ENCODE measurements at places on chromosomes 3 and 15. TPM values are rescaled to one million over a fixed set of nuclear protein-coding genes. Genes with fewer than 3 reads are reported as not detected.

GRCh38 chr3:126434931-126435411 is 40.3 kb downstream of the CFAP100 start:
- DNase-seq, result no peak

GRCh38 chr3:15450438-15451215 is 23.2 kb downstream of the EAF1 start:
- no peak for DNase-seq

Gene SLC25A36
- 42.2 TPM for total RNA-seq

GRCh38 chr3:108404368-108404767 is 106.0 kb downstream of the MYH15 start:
- no peak for DNase-seq

DNA sequence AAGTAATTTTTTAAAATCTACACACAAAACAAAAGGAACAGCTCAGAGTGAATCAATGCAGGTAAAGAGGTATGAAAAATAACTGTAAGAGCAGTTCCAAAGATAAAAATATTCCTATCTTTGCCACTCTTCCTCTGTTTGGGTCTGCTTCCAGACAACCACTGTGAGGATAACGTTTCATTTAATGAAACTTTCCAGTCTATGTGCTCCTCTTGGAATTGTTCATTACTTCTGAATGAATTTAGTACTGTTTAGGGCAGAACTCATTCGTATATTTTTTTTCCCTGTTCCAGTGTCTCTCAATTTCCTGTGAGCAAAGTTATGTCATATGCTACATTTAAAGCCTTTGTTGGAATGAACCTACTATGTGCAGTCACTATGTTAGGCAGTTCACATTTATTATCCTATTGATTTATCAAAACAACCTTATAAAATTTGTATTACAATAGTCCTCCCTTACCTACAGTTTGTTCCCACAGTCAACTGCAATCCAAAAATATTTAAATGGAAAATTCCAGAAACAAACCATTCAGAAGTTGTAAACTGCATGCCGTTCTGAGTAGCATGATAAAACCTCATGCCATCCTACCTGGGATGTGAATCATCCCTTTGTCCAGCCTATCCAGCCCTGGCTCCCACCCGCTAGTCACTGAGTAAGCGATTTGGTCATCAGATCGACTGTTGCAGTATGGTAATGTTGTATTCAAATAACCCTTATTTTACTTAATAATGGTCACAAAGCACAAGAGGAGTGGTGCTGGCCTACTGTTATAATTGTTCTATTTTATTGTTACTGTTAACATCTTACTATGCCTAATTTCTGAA is 98.1 kb downstream of the TMCC1 start:
- DNase-seq, result peak; percentile 96

GRCh38 chr3:110955301-110955880 is 116.2 kb upstream of the NECTIN3 start:
- DNase-seq, result peak; percentile 52

DNA sequence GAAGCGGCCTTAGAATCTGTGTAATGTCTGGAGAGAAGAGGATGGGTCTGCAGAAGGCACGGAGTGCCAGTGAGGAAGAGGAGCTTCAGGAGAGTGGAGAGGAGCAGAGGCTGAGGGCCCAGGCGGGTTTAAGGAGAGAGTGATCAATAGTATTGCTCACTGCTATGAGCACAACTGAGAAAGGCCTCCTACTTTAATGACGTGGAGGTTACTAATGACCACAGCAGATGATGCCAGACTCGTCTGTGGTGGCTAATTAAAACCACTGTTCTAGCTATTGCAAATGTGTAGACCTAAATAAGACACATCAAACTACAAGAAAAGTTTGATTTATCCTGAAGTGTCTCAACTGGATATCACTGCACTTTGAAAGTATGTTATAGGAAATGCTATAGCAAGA is 33.2 kb downstream of the MTMR10 start:
- DNase-seq, result no peak

GRCh38 chr3:89912031-89912430 is 804.6 kb downstream of the EPHA3 start:
- no peak for DNase-seq

Gene AGBL1
- total RNA-seq, result not detected

Gene TMEM108
- 0.07 TPM for total RNA-seq

DNA sequence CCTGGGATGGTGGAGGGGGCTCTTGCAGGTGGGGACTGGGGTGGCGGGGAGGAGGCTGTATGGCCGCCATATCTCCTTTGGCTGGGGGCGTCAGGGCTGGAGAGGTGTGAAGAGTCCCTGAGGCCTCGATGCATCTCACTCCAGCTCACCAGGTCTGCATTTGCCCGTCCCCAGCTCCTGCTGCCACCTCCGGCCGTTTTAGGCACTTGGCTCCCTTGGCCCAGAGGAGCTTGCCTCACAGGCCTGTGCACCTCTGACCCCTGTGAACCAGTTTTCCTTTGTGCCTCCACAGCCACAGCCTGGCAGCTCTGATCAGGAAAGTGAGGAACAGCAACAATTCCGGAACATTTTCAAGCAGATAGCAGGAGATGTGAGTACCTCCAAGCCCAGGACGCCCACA is 49.7 kb downstream of the CAPN3 start:
- no peak for DNase-seq

- no peak for DNase-seq
Observed at GRCh38 chr3:59286791-59287531, 237.1 kb upstream of the CFAP20DC start.

Gene LMAN1L
- not detected for total RNA-seq

Gene TMEM212
- total RNA-seq, result not detected

Gene CCDC50
- total RNA-seq, result 56.2 TPM

Gene ARPP21
- total RNA-seq, result not detected

Gene CCR2
- total RNA-seq, result not detected

DNA sequence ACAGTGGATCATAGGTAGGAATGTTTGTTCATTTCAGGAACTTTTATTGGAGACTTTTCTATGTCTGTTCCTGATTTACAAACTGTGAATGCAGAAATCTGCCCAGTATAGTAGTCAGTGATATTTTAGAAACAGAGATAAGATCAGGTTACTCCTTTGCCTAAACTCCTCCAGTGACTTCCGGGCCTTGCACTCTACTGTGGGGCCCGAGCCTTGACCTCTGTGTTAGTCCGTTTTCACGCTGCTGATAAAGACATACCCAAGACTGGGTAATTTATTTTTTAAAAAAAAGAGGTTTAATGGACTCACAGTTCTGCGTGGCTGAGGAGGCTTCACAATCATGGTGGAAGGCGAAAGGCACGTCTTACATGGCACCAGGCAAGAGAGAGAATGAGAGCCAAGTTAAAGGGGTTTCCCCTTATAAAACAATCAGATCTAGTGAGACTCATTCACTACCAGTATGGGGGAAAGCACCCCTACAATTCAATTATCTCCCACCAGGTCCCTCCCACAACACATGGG is 127.1 kb downstream of the DNAJB8 start:
- no peak for DNase-seq

Gene RASGRF1
- total RNA-seq, result 0.24 TPM

Gene SH2D7
- not detected for total RNA-seq

- no peak for DNase-seq
Observed at GRCh38 chr15:63727542-63727941, 106.2 kb downstream of the HERC1 start.

Gene LRRC34
- 1.7 TPM for total RNA-seq

GRCh38 chr3:63135367-63135766 is 142.7 kb upstream of the SYNPR start:
- no peak for DNase-seq

DNA sequence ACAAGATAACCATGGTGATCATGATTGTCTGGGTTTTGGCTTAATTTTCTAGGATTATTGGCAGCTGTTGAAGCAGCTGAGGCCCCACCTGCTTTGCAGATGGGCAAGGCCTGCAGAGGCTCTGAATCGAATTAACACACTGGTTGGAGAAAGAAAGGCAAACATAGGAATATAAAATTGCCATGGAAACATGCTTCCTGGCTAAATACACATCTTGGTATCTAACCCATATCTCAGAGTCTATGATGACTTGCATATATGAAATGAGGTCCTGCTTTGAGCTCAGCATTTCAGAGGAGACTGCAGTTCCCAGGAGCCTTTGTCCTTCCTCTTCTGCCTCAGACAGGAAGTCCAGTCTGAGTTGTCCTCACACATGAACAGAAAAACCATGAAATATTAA is 24.3 kb upstream of the SV2B start:
- DNase-seq, result no peak

DNA sequence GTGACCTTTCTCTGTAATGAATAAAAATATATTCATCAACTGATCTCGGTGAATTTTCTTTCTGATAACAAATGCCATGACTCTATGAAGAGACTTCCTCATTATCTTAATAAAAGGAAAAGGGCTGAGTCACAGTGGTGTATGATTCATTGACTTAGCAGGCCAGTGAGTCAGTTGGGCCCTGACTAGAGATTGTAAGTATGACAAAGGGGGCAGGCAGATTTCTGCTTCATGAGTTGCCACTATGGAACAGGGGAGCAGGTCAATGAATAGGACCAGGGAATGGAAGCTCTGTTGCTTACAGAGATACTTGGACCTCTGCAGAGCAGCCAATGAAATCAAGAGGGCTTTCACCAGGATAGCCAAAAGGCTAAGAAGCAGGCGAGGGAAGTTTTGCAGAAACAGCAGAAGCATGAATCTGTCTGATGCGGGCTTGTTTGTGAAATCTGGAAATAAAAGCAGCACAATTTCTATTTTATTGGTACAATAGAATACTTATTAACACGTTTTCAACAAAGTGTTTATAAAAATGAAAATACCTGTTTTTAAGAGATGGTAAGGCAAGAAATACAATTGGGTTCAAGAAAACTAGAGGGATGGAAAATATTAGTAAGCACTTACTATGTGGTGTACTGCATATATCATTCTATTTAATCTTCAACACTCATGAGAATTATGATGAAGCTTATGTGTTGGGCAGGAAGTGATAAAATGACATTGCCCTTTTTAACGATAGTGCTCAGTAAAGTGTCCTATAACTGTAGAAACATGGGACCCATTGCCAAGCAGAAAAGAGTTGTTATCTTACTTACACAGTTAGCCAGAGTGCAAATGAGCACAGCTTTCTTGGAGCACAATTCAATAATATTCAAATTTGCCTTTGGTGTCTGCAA is 169.8 kb upstream of the MYRIP start:
- peak; percentile 79 for DNase-seq

GRCh38 chr15:72169921-72170611 is 27.5 kb downstream of the GRAMD2A start:
- DNase-seq, result no peak

Gene PIERCE2
- 1.4 TPM for total RNA-seq

Gene CKMT1B
- 54.5 TPM for total RNA-seq

DNA sequence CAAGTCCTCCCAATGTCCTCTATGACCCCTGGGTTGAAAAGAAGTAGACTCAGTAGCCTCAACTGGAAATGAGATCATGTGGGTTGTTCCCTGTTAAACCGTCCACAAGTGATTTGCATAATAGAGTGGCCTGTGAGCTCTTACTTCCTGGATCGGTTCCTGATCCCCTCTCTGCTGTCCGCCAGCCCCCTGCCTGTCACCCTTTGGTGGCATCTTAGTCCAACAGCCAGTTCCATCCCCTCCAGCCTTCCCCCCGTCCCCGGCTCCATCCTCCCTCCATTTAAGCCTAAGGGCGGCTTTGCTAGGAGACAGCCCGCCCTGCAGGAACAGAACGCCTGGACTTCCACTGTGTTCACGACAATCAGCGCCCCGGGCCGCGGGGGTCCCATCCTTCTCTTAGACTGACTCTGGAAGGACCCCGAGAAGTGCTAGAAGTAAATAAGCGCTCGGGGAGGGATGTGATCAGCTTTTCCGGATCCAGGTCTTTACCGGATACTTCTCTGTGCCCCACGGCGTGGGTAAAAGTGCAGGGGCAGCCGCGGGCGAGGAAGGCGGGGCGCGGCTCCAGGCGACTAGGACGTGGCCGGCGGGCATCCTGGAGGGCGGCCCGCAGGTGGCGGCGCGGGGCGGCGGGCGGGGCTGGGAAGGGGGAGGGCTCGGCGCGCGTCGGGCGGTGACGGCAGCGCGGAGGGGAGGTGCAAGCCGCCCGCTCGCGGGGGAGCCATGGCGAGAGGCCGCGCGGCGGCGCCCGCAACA is 51.2 kb upstream of the ULK4 start:
- no peak for DNase-seq

- no peak for DNase-seq
Observed at GRCh38 chr3:144470666-144471065, 499.0 kb downstream of the DIPK2A start.

Gene PRRT3
- total RNA-seq, result 1.9 TPM

DNA sequence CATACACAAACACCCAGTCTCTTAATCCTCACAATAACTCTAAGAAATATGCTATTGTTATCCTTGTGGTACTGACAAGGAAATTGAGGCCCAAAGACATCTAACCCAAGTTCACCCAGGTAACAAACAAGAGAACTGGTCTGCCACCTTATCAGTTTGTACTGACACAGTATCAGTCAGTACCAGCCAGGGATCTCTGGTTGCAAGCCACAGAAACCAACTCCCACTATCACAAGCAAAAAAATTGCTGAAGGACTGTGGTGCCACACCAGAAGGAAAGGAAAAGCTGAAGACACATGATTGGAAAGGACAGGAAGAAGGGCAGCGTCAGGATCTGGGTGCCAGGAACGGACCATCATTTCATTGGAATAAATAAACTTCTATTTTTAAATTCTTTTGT is 63.8 kb upstream of the GLCE start:
- no peak for DNase-seq

- DNase-seq, result no peak
Observed at GRCh38 chr3:182879031-182879611, 85.8 kb downstream of the ATP11B start.

DNA sequence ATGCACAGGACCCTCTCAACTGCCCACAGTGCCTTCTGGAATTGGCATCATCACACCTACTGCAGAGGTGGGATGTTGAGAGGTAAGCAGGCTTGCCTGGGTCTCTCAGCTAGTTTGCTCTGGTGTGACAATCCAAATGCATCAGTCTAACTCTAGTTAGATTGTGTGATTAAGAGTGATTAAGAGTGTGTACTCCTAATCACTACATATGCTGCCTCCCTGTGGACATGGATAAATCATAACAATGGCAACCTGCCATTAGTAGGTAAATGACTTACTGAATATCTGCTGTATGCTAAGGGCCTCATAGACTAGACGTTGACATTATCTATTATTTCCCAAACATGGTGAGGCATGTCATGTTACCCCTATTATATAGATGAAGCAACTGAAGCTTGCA is 342.1 kb downstream of the OCA2 start:
- no peak for DNase-seq

Gene RLBP1
- not detected for total RNA-seq

DNA sequence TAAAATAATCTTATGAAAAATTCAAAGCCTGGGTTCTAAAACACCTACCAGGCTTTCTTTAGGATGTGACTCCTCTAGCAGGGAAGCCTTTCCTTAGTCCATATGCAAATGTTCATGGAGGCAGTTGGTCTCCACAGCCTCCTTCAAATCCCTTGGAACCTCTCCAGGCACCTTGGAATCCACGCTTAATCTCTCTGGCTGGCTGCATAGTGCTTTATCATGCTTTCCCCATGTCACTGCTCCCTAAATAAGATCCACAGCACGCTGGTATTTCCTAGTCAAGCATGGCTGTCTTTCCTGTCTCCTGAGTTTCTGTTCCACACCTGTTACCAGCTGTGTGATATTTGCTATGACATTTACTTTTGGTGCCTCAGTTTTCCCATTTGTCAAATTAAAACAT is 71.3 kb downstream of the CLSTN2 start:
- no peak for DNase-seq

Gene VWA5B2
- not detected for total RNA-seq

All from foreskin keratinocyte (primary cell).